NCI-H446 (cell line): ENCODE measurements at places on chromosomes 12 and 14.

DNA sequence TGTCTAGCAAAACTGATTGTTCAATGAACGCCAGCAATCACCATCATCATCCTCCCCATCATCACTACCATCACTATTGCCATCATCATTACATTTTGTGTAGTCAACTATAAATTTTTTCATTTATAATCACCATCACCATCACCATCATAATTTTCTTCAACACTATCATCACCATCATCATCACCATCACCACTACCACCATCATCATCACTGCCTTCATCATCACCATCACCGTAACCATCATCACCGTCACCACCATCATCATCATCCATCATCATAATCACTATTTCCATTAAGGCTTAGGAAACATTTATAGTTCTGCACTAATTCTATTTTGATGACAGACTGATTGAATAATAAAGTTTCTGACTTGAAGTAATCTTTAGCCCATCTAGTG is 434.8 kb upstream of the TMEM132C start:
- DNase-seq: no peak

GRCh38 chr14:29645117-29645516 is 282.5 kb downstream of the PRKD1 start:
- DNase-seq: no peak

DNA sequence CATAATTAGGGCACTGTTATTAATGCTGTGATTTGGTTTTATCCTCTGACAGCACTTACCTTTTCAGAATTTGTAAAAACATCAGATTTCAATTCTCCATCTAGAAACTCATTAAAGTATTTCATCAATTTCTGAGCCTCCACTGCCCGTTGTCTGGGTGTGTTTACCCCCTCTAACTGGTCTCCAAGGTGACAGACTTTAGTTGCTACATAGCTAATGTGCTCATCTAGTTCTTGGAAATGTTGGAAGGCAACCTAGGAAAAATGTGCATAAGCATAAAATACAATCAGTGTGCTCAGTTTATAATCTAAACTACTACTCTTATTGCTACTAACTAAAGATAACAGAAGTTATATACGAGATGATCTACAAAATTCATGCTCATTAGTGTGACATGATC is 24.6 kb downstream of the EXOC5 start:
- no peak for DNase-seq

GRCh38 chr14:106681568-106681967 is 1155.2 kb downstream of the TMEM121 start:
- no peak for DNase-seq

DNA sequence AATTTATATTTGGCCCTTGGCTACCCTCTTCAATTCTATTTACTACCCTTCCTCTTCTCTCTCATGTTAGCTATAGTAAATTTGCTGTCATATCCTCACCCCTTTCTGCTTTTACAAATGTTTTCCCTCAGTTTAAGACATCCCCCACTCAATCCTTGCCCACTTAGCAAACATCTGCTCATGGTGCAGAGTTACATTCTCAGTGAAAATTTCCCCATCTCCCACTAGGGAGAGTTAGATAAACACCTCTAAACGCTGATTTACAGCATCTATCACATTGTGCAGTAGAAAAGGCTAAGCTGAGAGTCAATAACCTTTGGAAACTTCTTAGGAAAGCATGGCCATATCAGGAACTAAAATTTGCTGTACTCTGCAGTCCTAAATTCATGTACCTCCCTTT is 69.0 kb downstream of the DENND5B start:
- DNase-seq: no peak

DNA sequence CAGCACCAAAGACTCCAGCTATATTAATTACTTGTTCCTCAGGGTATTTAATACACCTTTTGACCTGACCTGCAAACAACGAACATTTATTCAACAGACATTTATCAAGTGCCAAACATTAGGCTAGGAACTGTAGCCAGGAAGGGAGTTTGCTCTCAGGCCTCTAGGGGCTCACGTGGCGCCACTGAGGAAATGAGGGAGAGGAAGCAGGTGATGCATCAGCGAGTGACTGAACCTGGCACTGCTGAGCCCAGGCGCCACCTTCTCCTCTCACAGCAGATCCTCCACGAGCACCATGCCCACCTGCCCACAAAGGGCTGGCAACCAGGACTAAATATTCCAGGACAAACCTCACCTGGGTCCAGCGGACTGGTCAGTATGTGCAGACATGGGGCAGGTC is 50.2 kb downstream of the SETD3 start:
- no peak for DNase-seq

DNA sequence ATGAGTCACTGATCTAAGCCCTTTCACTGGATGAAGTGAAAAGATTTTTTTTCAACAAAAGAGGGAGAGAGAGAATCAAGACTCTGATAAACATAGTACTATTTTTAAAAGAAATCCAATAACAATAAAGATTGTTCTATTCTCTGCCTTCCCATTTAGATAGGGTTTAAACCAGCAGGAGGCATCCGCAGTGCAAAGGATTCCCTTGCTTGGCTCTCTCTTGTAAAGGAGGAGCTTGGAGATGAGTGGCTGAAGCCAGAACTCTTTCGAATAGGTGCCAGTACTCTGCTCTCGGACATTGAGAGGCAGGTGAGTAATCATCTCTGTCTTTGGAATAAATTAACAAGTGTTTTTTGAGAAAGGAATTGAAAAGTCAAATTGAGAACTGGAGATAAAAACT is 124.9 kb downstream of the DERA start:
- DNase-seq: no peak

DNA sequence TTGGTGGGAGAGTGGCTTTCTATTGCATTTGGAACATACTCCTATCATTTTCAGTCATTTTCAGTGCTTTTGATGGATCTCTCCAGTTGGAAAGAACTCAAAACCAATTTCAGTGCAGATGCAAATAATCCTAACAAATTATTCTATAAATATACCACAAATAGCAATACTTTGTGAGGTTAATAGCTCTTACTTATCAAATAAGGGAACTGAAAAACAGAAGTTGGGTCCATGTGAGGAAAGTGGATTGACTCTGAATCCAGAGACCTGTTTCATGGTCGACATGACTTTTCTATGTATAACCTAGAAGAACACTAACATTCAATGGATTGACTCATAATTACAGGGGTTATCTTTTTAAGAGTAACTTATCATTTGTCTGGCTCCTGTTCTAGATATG is 248.6 kb downstream of the EGLN3 start:
- no peak for DNase-seq

- DNase-seq: no peak
Measured at GRCh38 chr12:11849757-11850504, 200.5 kb downstream of the ETV6 start.

DNA sequence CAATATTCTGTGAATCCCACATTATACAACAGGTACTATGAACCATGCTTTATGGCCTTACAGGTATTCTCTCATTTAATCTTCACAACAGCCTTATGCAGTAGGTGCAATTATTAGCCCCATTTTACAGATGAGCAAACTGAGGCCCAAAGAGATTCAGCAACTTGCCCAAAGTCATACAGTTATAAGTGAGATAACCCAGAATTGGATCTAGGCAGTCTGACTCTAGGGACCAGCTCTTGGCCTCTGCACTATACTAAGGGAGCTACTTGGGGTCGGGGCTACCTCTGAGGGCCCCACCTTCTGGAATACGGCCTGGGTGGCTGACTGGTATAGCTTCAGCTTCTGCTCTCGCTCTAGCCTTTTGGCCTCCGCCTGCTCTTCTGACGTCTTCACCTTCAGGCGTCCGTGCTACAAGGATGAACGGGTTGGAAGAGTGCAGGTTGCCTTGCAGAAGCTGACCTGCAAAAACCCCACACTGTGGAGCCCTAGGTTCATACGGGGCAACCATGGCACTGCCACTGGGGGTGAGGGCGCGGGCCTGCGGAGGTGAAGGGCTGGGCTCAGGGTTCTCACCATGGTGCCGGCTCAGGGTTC is 762 bp downstream of the RABGGTA start:
- no peak for DNase-seq

- DNase-seq: no peak
Measured at GRCh38 chr14:74841230-74842207, 34.4 kb downstream of the PROX2 start.

- no peak for DNase-seq
Measured at GRCh38 chr12:110778833-110779577, 36.3 kb upstream of the PPP1CC start.
